ENCODE measurements at places on chromosomes 3 and 15.

DNA sequence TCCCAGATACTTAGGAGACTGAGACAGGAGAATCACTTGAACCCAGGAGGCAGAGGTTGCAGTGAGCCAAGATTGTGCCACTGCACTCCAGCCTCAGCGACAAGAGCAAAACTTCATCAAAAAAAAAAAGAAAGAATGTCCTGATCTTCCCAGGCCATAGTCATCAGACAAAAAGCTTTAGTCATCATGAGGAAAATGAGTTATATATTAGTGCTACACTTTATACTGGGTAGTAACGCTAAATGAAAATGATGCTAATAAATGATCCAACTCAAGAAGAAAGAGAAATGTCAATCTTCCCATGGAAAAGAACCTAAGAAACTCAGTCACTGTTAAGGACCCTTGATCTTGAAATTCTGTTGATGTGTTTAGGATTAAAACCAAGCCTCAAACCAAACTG lies 26.3 kb upstream of the TRIM59 start:
- no peak for DNase-seq

GRCh38 chr3:137641879-137642704 lies 122.0 kb upstream of the SOX14 start:
- no peak for DNase-seq

- DNase-seq: no peak
These were observed 847.7 kb downstream of the EPHA3 start for GRCh38 chr3:89955156-89955555.

DNA sequence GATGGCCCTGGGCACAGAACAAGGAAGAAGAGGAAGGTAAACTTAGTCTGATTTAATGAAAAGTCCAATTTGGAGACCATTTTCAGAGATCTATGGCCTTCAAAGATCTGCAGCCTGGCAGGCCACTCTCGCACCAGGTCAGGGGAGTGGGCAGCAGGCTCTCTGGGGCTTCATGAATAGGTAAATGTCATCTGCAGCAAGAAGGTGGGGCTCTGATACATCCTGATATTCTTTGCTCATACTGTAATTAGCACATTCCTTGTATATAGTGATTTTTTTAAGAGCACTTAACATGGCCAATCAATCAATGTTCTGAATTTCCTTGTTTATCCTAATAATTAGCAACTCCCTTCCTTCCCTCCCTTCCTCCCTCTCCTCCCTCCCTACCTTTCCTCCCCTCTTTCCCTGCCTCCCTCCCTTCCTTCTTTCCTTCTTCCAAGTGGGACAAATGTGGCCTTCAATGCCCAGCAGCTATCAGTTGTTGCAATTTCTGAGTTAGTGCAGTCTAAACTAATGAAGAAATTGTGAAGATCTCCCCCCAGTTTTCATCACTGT lies 86.0 kb upstream of the LIMD1 start:
- DNase-seq: no peak

- no peak for DNase-seq
These were observed 223.2 kb downstream of the MTHFS start for GRCh38 chr15:79673416-79674123.

DNA sequence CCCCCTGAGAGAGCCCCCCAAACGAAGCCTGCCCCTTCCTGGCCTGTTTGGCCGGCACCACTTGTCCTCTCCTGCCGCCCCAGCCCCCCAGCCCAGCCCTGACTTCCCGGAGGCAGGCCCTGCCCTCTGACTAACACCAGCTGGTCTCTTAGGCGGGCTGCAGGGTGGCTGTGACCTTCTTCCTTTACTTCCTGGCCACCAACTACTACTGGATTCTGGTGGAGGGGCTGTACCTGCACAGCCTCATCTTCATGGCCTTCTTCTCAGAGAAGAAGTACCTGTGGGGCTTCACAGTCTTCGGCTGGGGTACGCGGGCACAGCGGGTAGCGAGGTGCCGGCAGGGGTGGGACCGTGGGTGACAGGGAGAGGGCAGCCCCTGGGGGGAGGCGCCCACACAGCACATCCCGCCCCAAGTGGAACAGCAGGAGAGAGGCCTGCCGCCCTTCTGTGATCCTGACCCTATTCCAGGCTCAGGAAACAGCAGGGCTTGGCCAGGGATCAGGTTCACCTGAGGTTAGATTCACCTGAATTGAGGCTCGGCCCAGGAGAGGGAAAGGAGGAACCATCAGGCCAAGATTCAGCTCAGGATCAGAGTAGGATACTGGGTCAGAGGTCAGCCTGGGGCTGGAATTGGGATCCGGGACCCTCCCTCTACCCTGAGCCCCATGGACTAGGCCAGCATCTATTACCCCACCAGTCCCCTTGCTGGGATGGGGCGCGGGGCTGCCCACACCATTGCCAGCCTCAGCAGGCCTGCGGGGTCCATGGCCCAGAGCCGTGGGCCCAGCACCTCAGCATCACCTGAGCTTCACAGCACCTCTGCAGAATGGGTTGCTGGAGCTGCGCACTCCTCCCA lies 21.9 kb downstream of the PTH1R start:
- no peak for DNase-seq

- DNase-seq: no peak
These were observed 76.0 kb upstream of the SEC13 start for GRCh38 chr3:10396931-10397330.

DNA sequence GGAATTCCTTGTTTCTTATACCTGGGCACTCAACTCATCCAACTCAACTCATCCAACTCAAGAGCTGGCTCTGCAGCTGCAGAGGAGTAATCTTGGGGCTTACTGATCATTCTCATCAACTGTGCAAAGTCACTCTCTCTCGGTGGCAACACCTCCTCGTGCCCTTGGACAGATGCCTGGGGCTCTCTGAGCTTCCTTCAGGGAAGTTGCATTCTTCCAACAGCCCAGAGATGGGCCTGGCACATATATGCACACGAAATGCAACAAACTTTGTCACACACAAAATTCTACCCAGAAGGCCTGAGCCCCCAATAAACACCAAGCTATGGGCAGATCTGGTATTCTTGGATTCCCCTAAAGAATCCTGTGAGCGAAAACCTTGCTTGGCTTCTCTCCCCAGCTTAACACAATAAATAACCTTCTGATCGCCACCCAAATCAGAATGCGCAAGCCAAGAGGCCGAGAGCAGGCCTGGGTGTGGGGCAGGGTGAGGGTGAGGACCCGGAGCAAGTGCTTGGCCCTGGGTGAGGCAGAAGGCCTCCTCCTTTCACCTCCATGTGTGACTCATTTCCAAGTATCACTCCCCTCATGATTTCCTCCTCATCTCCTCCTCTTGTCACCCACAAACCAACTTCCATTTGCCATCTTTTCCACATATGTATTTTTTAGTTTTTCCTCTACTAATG lies 15.4 kb downstream of the TGM5 start:
- no peak for DNase-seq

- DNase-seq: no peak
These were observed 21.6 kb upstream of the CNBP start for GRCh38 chr3:129205109-129205832.

- DNase-seq: no peak
These were observed 210.8 kb downstream of the CGGBP1 start for GRCh38 chr3:87848003-87848402.

- no peak for DNase-seq
These were observed 36.5 kb downstream of the DZIP1L start for GRCh38 chr3:138078901-138079344.

DNA sequence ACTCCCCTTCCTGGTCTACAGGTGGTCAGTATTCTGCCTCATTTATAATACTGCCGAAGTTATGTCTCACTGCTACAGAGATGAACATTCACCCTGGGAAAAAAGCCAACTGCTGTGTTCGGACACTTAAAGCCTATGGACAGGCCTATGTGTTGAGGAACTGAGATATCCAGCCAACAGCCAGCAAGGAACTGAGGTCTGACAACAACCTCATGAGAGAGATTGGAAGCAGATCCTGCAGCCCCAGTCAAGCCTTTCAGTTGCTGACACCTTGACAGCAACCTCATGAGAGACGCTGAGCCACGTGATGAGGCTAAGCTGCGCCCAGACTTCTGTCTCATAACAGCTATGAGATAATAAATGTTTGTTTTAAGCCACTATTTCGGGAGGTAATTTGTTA lies 18.2 kb upstream of the FHIT start:
- no peak for DNase-seq

- DNase-seq: peak; percentile 72
These were observed 3.4 kb downstream of the PARP9 start for GRCh38 chr3:122560680-122561079.

- no peak for DNase-seq
These were observed 45.9 kb downstream of the SUMF1 start for GRCh38 chr3:4421121-4421520.

- DNase-seq: peak; percentile 1
These were observed at the start of gene GXYLT2 for GRCh38 chr3:72887705-72888545. Gene GXYLT2, plus strand, starts transcription at chr3:72888046. Its CDS starts 188 bp downstream, at chr3:72888234.

GRCh38 chr15:90165659-90166489 lies 35.3 kb upstream of the SEMA4B start:
- DNase-seq: no peak

GRCh38 chr3:158405507-158405906 lies 165.5 kb upstream of the MLF1 start:
- no peak for DNase-seq
